Left colon (tissue), 2 donors: ENCODE measurements at places on chromosomes 11 and 22.

- no peak for DNase-seq
Observed at GRCh38 chr11:75326439-75326810, 25.0 kb downstream of the ARRB1 start.

DNA sequence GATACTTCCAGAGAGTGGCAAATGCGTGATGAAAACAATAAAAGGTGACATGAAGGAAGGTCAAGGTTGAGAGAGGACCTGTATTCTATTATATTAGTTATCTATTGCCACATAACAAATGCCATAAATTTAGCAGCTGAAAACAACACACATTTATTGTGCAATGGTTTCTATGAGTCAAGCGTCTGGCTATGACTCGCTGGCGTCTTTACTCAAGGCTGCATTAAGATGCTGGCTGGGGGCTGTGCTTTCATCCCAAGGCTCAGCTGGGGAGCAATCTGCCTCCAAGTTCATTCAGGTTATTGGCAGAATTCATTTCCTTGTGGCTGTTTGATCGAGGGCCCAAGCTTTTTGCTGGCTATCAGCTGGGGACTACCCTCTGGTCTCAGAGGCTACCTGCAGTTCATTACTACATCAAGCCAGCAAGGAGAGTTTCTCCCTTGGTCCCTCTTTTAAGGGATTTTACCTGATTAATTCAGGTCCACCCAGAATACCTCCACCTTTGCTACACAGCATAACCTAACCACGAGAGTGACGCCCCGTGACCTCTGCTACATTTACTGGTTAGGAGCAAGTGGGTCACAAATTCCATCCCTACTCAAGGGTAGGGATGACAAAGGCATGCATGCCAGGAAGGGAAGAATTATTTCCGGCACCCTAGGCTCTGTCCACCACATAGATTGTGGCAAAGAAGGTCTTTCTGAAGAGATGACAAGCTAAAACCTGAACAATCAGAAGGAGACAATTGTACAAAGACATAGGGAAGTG lies 549.1 kb downstream of the MN1 start:
- no peak for DNase-seq

GRCh38 chr11:2507945-2508749 lies 63.3 kb downstream of the KCNQ1 start:
- DNase-seq: no peak

DNA sequence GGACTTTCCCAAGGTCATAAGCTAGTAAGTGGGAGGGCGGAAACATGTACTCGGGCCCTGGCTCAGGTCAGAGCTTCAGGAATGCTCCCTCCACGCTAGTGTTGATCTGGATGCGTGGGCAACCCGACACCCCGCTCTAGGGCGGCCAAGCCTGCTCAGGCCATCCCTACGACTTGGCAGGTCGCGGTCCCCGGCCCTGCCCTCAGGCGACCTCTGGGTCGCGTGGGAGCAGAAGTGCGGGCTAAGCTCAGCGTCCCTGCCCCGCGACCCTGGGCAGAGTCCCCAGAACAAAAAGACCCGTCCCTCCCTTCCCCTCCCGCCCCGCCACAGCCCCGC lies 781 bp upstream of the TEF start:
- DNase-seq: no peak

GRCh38 chr11:67483831-67484665 lies 1.2 kb downstream of the AIP start:
- DNase-seq: no peak

DNA sequence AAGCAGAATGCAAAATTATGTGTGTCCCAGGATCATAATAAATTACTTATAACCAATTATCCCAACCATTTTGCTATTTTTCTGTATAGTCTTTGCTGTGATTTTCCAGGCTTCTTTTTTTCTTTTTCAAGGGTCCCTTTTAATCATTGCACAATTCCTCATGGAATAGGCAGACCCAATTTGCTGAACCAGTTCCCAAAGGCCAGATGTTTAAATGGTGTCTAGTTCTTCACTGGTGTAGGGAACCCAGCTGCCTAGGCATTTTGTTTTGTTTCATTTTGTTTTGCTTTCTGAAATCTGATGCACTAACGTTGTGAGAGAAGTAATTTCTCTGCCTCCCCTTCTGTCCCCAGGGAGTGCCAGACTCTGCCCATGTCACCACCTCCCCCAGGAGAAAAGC lies 60.4 kb downstream of the CHST1 start:
- DNase-seq: no peak

DNA sequence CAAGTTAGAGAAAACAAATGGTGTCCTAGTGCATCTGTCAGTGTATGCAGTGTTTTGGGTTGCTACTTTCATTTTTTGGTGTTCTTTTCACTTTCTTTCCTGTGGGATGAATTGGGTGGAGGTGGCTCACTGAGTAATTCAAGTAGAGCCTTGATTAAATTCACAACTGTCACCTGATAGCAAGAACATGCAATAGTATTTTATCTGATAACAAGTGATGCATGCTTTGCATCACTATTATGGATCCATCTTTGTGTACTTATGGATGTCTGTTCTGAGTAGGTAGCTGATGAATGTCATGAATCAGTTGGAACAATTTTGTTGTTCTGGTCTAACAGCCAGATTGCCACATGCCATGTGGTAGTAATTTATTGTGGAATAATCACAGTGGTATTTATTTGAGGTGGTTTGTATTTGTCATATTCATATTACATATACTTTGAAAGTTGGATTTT lies 87.5 kb downstream of the DDX10 start:
- DNase-seq: no peak

GRCh38 chr11:29336727-29337575 lies 679.9 kb downstream of the KCNA4 start:
- DNase-seq: no peak

GRCh38 chr11:72243173-72244059 lies 560 bp downstream of the PHOX2A start:
- DNase-seq: no peak

DNA sequence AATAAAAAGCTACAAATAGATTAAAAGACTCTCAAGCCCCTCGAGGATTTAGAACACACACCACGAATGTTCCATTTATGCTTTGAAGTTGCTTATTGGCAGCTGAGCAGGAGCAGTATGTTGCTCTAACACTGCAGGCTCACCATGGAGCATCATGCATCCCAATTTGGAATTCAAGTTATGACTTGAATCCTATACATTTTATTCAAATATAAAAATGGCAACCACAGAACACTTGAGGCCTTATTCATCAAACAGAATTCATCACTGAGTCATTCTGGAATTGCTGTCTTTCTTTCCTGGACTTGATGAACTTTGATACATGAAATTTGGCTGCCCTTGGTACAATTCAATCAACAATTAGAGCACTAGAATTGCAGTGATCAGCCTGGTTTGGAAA lies 24.5 kb upstream of the BLID start:
- DNase-seq: no peak

- peak; percentile 72 for DNase-seq
Observed at GRCh38 chr22:37020192-37020479, 594 bp downstream of the MPST start.

- peak; percentile 54 for DNase-seq
Observed at GRCh38 chr22:20243537-20244249, 24.4 kb downstream of the RTN4R start.
